Stomach (tissue), 19 donors: ENCODE measurements at places on chromosomes 4 and X. TPM values are rescaled to one million over a fixed set of nuclear protein-coding genes. Genes with fewer than 3 reads are reported as not detected.

Gene CXCL3
- total RNA-seq: 45.1 TPM

Gene GLA
- total RNA-seq: not detected

Gene TBCK
- 74.7 TPM for total RNA-seq

Gene SSX2
- not detected for total RNA-seq

Gene CRMP1
- total RNA-seq: not detected

Gene DOK7
- total RNA-seq: not detected

Gene BMX
- total RNA-seq: not detected

Gene PRMT9
- 8.2 TPM for total RNA-seq

Gene SH3D19
- total RNA-seq: 54.3 TPM

Gene TMPRSS11A
- 0.73 TPM for total RNA-seq

Gene OTC
- 1.3 TPM for total RNA-seq

Gene HPSE
- 4.9 TPM for total RNA-seq

Gene SULT1E1
- total RNA-seq: 3.5 TPM

Gene MTTP
- not detected for total RNA-seq

Gene KLKB1
- total RNA-seq: not detected

Gene ATP6AP1
- 13.4 TPM for total RNA-seq

Gene RGS12
- 32.9 TPM for total RNA-seq

Gene ZXDA
- total RNA-seq: 7.6 TPM

Gene ATP2B3
- not detected for total RNA-seq

Gene NLGN4X
- 9.0 TPM for total RNA-seq

Gene TCEAL6
- not detected for total RNA-seq

Gene GLUD2
- total RNA-seq: 1.7 TPM

Gene LAMP2
- 35.7 TPM for total RNA-seq

Gene GC
- total RNA-seq: not detected

Gene PDGFRA
- 371 TPM for total RNA-seq

Gene SRPX
- total RNA-seq: 26.7 TPM

Gene PNMA6F
- not detected for total RNA-seq

Gene DCAF4L1
- not detected for total RNA-seq
